ENCODE measurements at places on chromosomes 5 and 9.
A peak's percentile ranks its signal among the peaks of the same experiment; 100 is the strongest.

DNA sequence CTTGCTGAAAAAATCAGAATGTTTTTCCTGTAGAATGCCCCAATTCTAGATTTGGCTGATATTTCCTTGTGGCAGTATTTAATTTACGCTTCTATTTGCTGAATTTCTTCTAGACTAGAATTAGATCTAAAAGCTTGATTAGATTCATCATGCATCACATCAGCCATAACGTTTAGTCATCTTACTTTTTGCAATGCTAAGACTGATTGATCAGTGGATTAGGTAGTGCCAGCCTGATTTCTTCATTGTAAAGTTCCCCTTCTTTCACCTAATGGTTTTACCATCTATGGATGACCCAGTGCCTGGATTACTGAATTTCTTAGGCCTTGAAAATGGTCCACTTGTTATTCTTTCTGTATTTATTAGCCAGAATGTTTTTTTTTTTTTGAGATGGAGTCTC, 83.9 kb downstream of the PBX3 start:
- no peak for DNase-seq

- no peak for DNase-seq
Measured at GRCh38 chr9:73129941-73130685, 21.6 kb upstream of the ANXA1 start.

GRCh38 chr5:151150471-151151262, 6.9 kb downstream of the ANXA6 start:
- peak; percentile 81 for DNase-seq

DNA sequence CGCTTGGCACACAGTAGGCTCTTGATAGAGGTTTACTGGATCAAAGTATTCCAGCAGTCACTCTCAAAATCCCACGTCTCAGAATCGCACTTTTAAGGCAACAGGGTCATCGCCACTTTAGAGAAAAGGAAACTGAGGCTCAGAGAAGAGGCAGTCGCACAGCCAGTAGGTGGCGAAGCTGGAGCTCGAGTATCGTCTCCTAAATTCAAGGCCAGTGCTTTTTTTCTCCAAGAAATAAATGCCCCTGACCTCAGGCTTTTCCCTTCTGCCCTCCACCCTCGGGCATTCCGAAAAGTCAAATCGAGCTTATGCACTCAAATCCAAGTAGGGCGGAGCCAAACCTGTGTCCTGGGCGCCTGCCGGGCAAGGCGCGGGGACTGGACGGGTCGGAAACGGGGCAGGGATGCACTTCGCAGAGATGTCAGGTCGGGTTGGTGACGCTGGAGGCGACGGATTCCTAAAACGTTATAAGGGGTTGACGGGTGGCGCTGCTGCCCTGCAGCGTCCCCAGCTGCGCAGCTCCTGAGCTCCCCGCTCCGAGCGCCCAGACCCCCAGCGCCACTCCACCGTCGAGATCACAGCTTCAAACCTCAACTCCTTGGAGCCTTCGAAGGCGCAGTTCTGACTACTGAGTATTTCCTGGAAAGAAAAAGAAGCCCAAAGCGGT, 4.7 kb upstream of the FOXB2 start:
- no peak for DNase-seq

GRCh38 chr9:37968228-37968701, 64.3 kb upstream of the SLC25A51 start:
- DNase-seq = no peak

DNA sequence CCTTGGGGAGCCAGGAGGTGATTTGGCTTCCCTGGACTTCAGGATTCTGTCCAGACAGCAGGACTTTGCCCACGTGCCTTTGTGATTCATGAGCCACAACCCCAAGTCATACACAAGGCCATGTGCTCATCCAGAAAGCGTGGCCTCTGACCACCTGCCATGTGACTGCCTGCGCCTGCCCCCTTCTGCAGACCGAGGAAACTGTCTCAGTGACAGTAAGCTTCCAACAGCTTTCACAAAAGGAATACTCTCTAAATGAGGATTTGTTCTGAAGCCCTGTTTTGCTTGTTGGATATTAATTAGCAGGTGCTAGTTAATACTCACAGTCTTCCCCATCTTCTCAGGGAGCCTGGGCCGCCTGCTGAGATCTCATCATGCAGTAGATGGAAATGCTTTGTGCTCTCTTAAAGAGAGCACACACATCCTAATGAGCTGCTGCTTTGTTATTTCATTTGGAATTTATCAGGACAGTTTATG, 36.9 kb upstream of the ANGPTL2 start:
- no peak for DNase-seq

GRCh38 chr9:99184475-99185347, 37.0 kb downstream of the ALG2 start:
- DNase-seq = peak; percentile 79

DNA sequence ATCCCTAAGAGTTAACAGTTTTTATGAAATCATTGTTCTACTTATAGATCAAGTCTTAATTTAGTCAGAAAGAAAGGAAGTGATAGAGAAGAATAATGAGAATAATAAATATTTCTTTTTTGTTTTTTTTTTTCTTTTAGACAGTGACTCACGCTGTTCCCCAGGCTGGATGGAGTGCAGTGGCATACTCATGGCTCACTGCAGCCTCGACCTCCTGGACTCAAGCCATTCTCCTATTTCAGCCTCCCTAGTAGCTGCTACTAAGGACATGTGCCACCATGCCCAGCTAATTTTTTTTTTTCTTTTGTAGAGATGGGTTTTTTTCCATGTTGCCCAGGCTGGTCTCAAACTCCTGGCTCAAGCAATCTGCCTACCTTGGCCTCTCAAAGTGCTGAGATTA, 11.0 kb downstream of the IFNA21 start:
- no peak for DNase-seq

DNA sequence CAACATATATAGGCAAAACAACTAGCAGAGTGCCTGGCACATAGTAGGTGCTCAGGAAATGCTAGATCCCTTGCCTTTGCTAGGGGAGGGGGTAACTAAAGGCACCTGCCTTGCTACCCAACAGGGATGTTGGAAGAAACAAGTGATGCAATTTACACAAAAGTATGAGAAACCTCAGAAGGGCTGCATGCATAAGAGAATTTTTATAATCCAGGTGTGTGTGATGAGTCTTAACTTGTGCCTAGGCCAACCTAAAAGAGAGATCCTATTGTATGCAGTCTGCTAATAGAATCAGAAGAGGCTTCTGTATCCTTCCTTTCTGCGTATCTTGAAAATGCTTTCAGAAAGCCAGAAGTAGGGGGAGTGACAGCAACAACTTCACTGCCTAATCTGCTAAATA, 135.9 kb downstream of the SLIT3 start:
- no peak for DNase-seq

DNA sequence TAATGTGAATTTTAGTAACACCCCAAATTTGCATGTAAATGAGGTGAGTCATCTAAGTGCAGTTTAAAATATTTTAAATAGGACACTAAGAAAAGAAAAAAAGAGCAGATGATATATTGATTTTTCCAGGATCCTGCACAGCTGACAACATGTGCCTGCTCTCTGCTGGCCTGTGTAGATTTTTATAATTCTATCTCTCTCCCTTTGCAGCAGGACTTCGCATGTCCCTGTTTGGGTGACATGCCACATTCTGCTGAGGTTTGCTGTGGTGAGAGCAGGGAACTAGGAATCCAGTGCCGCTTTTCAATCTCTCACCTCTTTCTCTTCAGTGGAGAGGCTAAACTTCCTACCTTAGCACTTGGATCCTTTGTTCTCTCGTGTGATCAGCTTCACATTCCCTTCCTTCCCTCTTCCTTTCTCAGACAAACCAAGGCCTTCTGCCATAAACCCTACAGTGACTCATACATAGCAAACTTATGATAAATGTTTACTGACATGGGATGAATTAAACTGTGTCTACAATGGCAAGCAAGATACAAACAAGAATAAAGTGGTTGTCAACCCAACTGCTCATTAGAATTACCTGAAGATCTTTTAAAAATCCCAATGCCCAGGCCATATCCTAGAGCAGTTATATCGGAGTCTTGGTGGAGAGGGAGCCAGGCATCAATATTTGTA, 198.8 kb upstream of the EFNA5 start:
- DNase-seq = no peak

DNA sequence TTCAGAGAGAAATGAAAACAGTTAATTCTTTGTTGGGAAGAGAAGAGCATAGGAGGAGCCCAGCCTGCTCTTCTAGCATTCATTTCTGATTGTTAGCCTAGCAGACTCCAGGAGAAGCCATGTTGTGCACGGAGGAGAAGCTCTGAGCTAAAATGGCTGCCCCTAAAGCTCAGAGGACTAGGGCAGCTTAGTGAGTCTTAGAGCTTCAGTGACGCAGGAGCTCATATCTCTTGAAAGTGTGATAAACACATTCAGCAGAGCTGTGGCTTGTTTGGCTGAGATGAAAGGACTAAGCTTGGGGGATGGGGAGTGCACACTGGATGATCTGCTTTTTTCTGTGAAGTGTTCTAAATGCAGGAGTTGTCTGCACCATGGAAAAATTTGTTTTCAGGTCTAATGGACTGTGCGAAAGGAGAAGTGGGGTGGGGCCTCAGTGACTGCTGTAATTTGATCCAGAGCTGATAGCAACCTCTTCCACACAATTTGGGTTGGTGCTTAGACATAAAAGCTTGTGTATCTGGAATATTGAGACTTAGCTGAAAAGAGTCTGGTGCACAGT, 58.5 kb downstream of the ZNF462 start:
- DNase-seq = no peak

- no peak for DNase-seq
Measured at GRCh38 chr5:3303777-3304176, 291.9 kb upstream of the IRX1 start.

GRCh38 chr5:127068493-127069214, 4.6 kb downstream of the C5orf63 start:
- no peak for DNase-seq

DNA sequence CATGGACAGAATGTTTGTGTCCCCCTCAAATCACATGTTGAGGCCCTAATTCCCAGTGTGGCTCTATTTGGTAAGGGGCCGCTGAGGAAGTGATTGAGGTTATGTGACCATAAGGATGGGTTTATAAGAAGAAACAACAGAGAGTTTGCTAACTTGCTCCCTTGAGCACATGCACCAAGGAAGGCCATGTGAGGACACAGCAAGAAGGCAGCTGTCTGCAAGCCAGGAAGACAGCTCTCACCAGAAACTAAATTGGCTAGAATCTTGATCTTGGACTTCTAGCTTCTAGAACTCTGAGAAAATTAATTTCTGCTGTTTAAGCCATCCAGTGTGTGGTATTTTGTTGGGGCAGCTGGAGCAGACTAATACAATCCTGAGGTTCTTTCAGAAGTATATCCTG, 35.2 kb upstream of the CDC42SE2 start:
- no peak for DNase-seq

GRCh38 chr9:92507496-92507895, 25.2 kb upstream of the ASPN start:
- DNase-seq = no peak

- DNase-seq = no peak
Measured at GRCh38 chr9:13364271-13365000, 84.9 kb upstream of the MPDZ start.

GRCh38 chr5:145872486-145872885, 328 bp downstream of the GRXCR2 start:
- DNase-seq = no peak

DNA sequence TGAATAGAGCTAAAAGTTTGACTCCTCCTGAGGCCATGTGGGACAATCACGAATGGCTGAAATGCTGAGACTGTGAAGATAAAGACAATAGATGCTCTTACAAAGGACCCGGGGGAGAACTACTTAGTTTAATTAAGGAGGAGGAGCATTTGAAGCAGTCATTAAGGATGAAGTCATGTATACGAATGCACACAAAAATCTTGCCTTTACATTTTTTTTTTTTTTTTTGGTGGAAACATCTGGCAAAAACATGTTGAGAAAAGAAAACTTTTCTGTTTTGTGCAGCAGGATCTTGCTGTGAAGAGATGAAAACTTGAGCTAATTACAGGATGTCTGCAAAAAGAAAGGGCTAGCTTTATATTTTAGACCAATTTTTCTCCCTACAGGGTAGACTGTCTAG, 42.3 kb upstream of the NR3C1 start:
- no peak for DNase-seq

DNA sequence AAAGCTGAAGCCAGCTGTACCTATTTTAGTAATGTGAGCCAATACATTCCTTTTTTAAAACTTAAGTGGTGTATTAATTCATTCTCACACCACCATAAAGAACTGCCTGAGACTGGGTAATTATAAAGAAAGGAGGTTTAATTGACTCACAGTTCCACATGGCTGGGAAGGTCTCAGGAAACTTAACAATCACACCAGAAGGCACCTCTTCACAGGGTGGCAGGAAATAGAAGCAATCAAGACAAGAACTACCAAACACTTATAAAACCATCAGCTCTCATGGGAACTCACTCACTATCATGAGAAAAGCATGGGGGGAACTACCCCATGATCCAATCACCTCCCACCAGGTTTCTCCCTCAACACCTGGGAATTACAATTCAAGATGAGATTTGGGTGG, 21.0 kb downstream of the ESM1 start:
- no peak for DNase-seq

- DNase-seq = peak; percentile 77
Measured at GRCh38 chr9:136700959-136701667, 11.3 kb upstream of the DIPK1B start.

GRCh38 chr5:35672995-35673394, 55.3 kb downstream of the SPEF2 start:
- DNase-seq = peak; percentile 22

GRCh38 chr5:147530530-147531389, 20.9 kb upstream of the DPYSL3 start:
- DNase-seq = no peak

Data from naive thymus-derived CD8-positive, alpha-beta T cell (primary cell).